IMR-90 (cell line): ENCODE measurements at places on chromosomes 12 and 14.

- DNase-seq, result peak; percentile 17
Measured at GRCh38 chr12:56299308-56299852, 750 bp downstream of the CS start.

DNA sequence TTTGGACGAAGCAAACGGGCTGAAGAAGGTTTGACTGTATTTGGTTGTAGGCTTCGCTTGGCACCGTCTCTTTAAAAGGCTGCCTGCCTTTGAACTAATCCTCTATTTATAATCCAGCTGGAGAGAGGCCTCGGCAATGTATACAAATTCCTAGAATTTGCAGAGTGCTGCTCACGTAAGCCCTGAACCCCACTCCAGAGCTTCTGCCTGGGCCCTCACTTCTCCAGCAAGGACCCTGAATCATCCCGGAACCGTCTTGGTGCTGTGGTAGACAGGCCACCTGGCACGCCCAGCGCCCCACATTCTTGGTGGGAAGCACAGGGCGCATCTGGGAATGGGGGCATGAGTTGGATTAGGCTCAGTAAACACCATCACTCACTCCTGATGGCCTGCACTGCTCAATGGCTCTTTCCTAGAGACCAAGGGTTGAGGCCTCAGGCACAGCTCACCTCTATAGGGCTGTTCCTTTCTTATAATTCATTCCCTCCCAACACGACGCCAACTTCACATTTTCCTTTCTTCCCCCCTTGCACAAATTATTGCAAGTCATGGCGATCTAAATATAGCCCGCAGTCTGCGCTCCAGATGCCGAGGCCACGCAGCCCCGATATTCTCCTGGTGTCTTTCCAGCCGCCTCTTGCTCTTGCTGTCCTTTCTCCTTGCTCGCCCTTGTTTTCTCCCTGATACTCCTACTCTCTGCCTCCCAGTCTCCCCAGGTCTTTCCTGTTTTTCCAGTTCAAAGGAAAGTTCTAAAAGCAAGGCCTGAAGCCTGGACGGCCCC, 141.0 kb downstream of the ZFP36L1 start:
- DNase-seq, result peak; percentile 93

GRCh38 chr14:67817750-67818438, 1.5 kb upstream of the ZFYVE26 start:
- no peak for DNase-seq

- no peak for DNase-seq
Measured at GRCh38 chr14:30305346-30305745, 253.6 kb upstream of the G2E3 start.

DNA sequence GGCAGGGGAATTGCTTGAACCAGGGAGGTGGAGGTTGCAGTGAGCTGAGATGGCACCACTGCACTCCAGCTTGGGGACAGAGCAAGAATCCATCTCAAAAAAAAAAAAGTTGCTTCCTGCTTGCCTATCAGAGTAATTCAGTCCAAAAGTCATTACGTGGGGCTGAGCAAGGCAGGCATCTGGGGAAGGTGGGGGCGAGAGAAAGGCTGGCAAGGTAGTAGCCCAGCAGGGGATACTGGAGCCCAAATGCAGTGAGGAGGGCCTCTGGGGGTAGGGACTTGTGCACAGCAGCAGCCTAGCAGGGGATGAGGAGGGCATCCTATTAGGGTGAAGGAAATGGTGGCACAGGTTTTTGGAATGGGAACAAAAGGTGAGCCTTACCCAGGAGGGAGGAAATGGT, 7.1 kb downstream of the ETFRF1 start:
- DNase-seq, result no peak

DNA sequence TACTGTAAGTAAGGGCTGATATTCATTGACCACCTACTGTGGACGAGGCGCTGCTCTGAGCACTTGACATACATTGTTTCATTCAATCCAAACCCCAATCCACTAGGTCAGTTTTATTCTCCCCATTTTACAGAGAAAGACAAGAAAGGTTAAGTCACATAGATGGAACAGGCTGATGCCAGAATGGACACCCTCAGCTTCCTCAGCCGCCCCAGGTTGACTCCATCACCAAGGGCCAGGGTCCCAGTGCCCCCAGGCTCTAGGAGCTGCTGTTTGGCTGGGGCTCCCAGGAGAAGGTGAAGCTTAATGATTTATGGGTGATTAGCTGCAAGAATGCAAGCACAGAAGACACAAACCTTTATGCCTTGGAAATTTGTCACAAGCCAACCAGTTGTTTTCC, 671 bp upstream of the AQP2 start:
- no peak for DNase-seq

DNA sequence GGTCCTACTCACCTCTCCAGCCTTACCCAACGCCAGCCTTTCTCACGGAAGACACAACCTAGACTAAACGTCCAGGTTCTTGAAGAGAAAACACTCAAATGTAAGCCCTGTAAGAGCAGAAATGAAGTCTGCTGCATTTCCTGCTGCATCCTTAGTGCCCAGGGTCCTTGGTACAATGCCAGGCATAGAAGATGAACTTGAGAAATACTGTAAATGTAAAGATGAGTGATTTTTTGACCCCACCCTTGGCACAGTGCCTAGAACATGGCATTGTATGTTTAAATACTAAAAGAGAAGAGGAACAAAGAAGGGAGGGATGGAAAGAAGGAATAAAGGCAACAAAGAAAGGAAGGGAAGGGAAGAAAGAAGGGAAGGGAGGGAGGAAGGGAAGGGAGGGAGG, 514.6 kb downstream of the MED13L start:
- no peak for DNase-seq

- DNase-seq, result no peak
Measured at GRCh38 chr12:78787576-78787975, 77.0 kb upstream of the SYT1 start.

DNA sequence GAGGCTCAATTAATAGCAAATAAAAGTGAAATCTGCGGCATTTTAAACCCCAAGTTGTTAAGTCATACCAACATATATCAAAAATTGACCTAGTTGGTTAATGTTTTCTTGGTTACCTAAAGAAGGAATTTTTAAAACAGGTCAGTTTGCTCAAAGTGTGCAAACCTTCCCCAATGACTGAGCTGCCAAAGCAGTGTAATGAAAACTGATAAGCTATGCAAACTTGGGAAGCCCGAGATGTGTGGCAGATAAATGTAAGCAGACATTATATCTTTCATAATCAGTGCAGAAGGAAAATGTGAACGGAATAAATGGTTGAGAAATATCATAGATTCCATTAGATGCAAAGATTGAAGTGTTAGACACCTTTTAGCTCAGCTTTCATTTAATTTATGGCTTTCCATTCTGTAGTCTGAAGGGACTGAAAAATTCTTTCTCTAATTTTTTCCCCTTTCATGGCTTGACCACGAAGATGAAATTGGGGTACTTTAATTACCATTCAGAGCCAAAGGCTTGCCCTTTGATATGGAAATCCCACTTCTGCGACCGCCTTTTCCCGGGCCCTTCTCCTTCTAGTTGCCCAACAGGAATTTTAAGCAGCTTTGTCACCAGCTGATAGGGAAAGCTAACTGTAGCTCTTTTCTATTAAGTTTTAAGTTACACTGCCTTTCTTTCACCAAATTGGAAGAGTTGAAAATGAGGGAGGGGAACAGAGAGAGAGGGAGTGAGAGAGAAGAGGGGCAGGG, 306.6 kb upstream of the SOX5 start:
- DNase-seq, result no peak

DNA sequence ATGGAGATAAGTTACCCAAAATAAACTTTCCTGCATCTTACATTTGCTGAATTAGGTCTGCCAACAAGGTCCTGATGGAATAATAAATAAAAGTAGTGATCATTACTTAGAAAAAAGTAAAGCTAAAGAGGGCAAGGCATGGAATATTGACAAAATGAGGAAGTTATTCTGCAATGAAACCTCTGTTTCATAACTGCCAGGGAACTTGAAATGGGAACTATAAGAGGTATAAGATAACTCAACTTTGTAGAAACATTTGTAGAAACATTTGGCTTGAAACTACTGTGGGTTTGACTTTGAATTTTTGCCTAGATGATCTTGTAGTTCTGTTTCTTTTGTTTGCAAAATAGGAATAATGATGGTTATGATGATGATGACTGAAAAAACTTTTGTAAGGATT, 18.7 kb upstream of the YBX3 start:
- DNase-seq, result no peak

DNA sequence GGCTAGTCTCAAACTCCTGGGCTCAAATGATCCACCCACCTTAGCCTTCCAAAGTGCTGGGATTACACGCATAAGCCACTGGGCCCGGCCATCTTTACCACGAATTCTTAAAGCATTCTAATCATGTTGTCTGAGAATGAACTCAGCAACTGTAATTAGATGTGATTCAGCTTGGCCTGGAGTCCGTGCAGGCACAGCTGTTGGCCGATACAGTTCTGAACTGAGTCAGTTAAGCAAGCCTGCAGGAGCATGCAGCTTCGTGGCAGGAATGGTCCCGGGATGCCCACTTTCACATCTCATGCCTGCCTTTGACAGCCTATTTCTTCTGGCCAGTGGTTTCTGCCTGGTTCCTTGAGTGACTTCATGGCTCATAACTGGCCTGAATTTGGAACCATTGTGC, 194.1 kb downstream of the ANO6 start:
- DNase-seq, result peak; percentile 93

- peak; percentile 4 for DNase-seq
Measured at GRCh38 chr12:43835264-43835655, 621 bp upstream of the TMEM117 start.

- DNase-seq, result peak; percentile 85
Measured at GRCh38 chr12:114904254-114905003, 220.5 kb upstream of the TBX3 start.

DNA sequence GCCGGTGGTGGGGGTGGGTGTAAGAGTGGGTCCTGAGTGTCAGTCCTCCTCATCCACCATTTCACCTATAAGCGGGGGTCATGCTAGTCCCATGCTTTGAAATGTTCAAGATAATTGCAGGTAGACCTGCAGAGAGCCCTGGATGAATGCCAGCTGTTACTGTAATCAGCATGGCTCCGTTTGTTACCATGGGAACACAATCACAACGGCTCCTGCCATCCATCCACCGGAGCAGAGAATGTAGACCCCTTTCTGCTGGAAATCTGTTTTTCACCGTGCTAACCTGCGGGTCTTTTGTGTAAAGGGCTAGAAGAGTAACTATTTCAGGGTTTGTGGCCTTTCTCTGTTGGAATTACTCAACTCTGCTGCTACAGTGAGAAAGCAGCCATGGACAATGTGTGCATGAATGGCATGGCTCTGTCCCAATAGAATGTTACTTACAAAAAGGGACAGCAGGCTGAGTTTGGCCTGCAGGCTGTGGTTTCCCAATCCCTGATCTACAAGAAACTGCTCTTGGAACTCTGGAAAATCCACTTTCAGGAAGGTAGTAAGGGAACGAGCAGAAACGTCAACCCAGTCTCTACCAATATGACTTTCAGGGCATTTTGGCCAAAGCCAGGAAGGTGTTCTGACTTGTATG, 36.1 kb downstream of the KCTD10 start:
- DNase-seq, result no peak

DNA sequence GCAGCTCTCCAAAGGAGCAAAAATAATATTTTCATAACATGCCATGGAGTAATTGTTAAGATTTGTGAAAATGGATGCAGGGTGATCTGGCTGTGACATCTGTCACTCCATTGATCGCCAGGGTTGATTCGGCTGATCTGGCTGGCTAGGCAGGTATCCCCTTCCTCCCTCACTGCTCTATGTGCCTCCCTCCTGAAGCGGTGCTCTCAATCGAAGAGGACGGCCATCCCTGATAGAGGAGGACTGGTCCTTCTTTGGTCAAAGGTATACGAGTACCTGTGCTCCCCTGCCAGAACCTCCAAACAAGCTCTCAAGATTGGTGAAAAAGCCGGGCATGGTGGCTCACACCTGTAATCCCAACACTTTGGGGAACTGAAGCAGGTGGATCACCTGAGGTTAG, 47.9 kb downstream of the VCPKMT start:
- no peak for DNase-seq

- DNase-seq, result peak; percentile 36
Measured at GRCh38 chr12:51721282-51721940, 127.1 kb downstream of the FIGNL2 start.

DNA sequence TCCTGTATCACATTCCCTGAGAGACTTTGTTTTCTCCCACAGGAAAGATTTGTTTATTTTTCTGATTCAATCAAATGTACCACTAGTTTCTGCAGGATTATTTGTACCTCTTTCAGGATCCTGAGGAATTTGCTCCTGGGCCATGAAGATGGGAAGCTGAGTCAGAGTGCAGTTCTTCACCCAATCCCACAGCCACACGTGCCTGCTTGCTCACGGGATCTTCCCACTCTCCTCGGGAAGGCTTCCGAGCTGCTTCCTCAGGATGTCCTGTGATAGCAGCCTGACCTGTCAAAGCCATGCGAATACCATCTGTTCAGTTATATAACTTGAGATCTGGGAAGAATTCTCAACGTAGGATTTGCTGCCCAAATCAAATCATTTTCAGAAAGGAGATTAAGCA, 41.8 kb upstream of the HIF1A start:
- DNase-seq, result peak; percentile 88

DNA sequence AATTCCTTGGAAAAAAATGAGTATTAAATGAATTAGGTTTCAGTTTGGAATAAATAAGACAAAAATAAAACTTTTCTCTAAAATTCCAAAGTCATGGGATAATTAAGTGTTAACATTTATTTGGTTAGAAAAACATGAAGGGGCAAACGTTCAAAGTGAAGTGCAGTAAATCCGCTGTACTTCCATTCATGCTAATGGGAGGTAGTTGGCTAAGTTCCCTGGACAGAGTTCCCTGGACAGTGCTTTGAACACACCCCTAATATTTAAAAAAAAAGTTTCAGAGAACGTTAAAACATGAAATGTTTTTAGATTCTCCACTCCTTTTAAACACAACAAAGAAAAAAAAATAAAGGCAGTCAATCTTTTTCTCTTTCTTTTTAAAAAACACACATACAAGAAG, 16.3 kb downstream of the ALX1 start:
- no peak for DNase-seq

GRCh38 chr14:68874746-68875155, 81.9 kb upstream of the ZFP36L1 start:
- no peak for DNase-seq

GRCh38 chr12:31965090-31965489, 5.9 kb downstream of the RESF1 start:
- DNase-seq, result no peak

DNA sequence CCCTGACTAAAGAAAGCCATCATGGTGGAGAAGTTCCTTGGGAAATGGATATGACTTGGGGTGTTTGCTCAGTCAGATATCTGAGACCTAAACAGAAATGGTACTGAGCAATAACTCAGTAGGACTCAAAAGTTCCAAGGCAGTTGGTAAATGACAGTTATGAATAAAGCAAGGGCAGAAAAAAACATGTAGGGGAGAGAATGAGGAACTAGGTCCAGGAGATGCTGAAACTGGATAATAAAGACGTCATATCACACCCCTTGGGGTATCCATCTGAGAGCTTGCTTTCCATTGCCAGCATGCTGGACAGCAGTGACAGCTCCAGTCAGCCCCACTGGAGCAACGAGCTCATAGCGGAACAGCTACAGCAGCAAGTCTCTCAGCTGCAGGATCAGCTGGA, 37.5 kb downstream of the RPGRIP1 start:
- no peak for DNase-seq

DNA sequence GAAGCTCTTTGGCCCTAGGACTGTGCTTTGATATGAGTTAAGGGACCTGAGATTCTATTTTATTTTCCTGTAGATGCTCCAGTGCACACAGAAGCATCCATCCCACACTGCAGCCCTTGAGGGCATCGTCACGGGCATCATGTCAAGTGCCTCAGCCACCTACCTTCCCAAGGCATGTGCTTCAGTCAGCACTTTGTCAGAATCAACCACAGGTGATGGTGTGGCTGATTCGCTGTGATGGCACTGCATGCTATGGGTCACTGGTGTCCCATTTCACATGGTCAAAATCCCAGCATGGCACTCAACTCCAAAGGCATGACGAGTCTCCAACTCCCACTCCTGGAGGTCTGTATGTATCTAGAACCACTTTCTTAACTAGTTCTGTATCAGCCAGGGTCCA, 100.8 kb downstream of the AACS start:
- no peak for DNase-seq
